ENCODE measurements at places on chromosomes 12 and 14.
A peak's percentile ranks its signal among the peaks of the same experiment; 100 is the strongest.

GRCh38 chr14:59297071-59297776 is 108.8 kb downstream of the DAAM1 start:
- DNase-seq: no peak

DNA sequence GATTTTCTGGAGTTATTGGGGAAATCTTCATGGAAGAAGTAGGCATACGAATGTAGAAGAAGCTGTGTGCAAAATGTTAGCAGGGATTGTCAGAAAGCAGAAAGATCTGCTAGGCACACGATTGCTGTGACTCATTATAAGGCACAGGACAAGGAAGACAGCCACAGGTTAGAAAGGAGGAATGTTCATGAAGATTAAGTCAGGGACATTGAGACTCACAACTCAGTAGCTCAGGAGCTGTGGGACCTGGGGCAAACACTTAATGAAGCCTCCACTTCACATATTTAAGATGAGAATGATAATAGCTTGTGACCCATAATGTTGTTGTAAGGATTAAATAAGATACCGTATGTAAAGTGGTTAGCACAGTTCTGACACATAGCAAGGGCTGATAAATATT is 26.6 kb upstream of the RTRAF start:
- no peak for DNase-seq

DNA sequence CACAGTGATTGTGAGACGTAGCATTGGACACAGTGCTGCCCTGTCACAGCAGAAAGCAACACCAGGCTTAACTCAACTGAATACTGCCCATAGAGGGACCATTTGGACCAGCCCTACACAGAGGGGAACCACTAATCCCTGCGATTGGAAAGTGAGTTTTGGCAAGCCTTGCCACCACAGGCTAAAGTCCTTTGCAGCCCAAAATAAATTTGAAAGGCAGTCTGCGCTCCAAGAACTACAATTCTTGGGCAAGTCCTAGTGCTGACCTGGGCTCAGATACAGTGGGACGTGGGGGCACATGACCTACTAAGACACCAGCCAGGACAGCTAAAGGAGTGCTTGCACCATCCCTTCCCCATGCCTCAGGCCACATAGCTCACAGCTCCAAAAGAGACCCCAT is 331.4 kb upstream of the GARIN2 start:
- no peak for DNase-seq

- no peak for DNase-seq
These were observed 22.8 kb upstream of the OASL start for GRCh38 chr12:121061831-121062230.

- no peak for DNase-seq
These were observed 538.9 kb downstream of the SNAPC1 start for GRCh38 chr14:62301080-62301479.

DNA sequence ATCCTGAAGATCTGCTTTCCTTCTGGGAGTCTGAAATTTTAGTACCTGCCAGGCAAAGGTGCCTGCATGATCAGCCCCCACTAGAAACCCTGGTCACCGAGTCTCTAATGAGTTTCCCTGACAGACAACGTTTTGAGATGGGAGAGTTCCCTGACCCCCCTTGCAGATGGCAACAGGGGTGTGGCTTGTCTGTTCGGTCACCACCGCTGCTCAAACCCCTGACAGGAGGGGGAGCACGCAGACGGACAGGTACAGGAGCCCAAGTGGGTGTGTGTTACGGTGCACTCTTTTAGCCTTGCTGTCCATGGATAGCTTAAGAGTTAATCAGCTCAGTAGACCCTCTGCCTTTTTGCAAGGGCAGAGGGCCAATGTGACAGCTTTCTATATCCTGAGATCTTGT is 19.3 kb upstream of the CDKN3 start:
- no peak for DNase-seq

GRCh38 chr12:1830401-1830845 is 10.1 kb downstream of the LRTM2 start:
- no peak for DNase-seq

GRCh38 chr12:8860165-8860961 is 37.9 kb downstream of the A2ML1 start:
- peak; percentile 10 for DNase-seq
